Aorta (tissue), 5 donors: ENCODE measurements at places on chromosomes 16 and 17.

DNA sequence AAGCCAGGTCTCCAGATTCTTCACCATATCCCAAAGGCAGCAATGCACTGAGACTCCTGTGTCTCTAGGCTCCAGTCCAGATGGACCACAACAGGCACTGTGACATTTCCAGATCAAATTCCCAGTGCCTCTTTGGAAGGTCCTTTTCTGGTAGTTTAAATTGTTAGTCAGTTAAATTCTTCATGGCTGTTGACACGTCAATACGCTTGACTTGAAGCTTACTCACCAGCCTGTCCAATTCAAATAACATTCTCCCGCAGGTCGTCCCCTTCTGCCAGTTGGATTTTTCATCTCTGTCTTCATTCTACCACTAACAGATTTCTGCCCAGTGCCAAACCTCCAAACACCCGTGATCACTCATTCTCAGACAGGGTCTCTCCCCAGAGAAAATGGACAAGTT, 86.7 kb downstream of the SHISA9 start:
- DNase-seq, result no peak

DNA sequence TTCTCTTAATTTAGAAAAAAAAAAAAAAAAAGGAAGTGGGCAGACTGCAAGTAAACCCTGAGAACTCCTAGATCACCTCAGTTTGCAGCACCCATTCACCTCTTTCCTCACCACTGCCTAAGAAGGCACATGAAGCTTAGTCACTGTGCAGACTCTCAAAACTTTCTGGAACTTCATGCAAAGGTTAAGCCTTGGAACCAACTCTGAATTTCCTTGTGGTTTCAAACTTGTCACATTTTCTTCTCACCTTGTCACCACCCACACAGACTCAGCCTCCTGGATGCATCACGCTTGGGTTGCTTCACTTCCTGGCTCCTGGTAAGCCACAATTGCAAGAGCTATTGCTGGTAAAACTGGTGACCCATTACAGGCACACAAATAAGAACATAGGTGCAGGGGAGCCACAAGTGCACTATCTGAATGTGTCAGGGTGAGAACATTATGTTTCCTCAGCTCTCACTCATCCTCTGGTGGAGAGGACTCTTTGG, 15.0 kb upstream of the CPD start:
- DNase-seq, result no peak

- DNase-seq, result peak; percentile 83
Measured at GRCh38 chr17:41734139-41734948, at the start of gene HAP1. Gene HAP1 (minus strand): TSS chr17:41734643. CDS start chr17:41734634, 9 bp downstream.

DNA sequence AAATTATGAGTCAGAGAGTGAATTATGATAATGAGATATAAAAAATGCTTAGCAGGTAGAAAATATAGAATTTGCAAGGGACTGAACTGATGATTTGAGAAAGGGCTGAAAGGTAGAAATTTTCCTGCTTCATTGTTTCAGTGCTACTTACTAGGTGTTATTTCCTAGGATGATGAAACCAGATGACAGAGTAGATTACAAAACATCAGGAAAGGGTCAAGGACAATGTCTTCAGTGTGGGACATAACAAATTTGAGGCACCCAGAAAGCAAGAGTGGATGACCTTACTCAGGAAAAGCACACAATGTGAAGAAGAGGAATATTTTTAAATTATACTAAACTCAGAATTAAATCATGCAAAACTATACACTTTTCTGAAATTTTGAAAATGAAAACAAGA, 102.1 kb downstream of the SHCBP1 start:
- no peak for DNase-seq

GRCh38 chr16:83233153-83233552, 574.6 kb upstream of the HSBP1 start:
- DNase-seq, result no peak

- DNase-seq, result no peak
Measured at GRCh38 chr17:15175356-15175755, 89.8 kb downstream of the PMP22 start.

- DNase-seq, result no peak
Measured at GRCh38 chr16:87800497-87800896, 34.7 kb upstream of the KLHDC4 start.
